ENCODE measurements at places on chromosomes 3 and 15.

DNA sequence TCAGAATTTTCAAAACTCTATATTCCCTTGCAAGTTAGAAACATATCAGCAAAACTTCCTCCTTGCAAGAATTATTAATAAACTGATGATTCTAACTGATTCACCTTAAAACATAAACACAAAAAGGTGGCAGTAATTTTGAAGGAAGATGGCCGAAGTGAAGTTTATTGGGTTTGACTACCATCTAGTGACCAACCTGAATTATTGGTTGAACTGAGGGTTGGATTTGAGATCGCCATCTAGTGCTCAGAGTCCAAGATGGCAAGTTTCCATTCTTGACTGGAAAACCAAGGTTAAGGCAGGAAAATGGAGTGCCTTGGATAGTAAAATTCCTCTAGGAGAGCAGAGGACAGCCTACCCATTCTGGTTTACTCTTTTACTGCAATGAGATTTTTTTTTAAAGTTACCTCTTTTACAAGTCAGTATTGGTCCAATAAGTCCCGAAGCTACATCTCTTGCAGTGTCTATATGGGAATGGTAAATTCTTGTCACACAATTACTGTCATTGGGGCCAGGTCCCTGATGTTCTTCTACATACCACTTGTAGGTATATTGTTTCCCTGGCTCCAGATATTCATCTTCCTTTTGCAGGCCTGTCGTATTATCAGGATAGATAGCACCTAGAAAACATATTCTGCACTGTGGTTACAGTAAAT is 51.6 kb upstream of the CP start:
- DNase-seq, result peak; percentile 63

DNA sequence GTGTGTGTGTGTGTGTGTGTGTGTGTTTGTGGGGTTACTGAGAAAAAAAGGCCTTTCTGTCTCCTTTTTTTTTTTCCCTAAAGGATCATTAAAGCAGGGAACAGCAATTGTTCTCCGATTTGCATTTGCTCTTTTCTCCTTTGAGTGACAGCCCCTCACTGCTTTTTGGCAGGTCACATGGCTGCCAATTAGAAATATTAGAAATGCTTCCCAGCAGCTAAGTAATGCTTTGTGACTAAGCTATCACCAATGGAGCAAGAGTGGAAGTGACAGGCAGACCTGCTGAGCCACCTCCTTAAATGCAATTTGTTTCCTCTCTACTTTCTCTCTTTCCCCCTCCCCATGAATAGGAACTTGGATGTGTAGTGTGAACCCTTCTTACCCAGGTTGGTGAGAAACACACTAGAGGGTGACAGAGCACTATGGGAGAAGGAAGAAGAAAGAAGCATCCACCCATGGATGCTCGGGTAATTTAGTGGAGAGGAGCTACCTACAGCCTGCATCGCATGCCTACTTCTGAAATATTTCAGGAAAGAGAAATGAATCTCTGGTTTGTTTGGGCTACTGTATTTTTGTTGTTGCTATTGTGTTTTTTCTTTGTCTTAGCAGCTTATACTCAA is 165.2 kb upstream of the PDZRN3 start:
- no peak for DNase-seq

- peak; percentile 53 for DNase-seq
Observed at GRCh38 chr3:172751175-172751704, 714 bp downstream of the ECT2 start.

DNA sequence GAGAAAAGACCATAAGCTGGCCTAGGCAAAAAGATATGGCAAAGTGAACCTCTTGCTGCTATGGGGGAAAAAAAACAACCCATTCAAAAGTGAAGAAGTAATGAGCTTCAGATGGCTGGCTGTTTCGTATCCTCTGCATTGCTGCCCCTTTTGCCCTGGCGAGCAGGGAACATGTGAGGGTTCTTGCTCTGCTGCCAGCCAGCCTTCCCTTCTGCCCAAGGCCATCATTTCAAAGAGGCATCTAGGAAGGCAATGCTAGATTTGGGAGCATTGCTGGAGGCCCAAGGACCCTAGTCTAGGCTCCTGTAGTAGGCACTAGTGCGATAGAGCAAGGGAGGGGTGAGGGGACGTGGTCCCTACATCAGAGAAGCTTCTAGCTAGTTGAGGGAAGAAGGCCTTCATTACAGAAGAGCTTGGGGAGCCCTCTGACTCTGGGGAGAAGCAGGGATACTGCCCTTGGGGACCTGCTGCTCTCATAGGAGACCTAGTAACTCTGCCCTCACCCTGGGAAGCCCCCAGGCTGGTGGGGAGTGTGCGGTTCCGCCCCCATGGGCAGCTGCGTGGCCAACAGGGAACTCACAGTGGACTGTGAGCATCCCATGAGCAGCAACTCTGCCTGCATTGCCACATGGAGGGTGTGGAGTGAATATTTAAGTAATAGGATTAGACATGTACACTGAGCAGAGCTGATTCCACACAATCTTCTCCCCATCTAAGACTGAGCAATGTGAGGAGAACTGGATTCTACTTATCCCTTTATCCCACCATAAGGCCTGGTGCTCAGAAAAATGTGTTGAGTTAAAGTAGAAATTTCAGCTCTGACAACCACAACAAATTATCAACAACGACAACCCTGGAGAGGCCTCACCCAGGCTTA is 21.3 kb downstream of the ITGA11 start:
- no peak for DNase-seq

GRCh38 chr3:62007036-62007435 is 366.3 kb downstream of the FEZF2 start:
- no peak for DNase-seq

DNA sequence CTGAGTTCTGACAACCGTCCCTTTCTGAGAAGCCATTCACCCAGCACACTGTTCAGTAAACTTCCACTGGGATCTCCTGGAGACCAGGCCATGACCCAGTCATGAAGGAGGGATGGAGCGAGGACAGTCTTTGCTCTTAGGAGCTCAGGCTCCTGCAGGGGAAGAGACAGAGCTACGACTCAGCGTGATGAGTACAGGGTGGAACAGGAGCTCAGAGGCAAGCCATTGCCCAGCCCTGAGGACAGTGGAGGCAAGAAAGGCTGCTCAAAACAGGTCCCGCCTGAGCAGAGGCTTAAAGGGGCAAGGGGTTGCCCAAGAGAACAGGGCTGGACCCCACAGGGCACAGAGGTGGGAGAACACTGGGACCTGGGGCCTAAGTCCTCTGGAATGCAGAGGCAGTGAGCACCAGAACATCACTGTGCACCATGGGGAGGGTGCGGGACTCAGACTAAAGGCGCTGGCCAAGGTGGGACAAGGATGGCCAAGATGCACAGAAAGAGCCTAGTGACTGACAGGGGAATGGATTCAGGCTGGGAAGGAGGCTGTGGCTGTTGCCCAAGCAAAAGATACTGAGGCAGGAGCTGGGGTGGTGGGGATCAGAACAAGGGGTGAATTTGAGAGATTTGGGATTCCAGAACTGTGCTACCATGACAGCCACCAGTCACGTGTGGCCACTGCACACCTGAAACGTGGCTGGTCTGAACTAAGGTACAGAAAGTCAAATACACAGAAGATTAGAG is 25.8 kb downstream of the TMEM43 start:
- DNase-seq, result no peak

DNA sequence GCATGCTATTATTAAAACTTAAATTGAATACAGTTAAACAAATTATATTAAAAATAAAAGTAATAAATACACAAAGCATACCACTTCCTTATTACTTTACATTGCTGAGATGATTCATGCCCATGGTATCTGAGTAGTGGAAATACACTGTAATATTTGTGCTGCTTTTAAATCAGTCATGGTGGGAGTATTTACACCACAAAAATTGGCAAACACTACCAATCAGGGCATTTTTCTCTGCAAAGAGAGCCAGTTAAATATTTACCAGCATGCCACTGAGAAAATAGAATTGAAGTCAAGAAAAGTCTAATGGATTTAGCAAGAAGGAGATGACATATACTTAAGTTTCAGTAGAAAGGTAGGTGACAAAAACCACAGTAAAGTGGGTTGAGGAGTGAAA is 19.6 kb downstream of the PPARG start:
- DNase-seq, result no peak

DNA sequence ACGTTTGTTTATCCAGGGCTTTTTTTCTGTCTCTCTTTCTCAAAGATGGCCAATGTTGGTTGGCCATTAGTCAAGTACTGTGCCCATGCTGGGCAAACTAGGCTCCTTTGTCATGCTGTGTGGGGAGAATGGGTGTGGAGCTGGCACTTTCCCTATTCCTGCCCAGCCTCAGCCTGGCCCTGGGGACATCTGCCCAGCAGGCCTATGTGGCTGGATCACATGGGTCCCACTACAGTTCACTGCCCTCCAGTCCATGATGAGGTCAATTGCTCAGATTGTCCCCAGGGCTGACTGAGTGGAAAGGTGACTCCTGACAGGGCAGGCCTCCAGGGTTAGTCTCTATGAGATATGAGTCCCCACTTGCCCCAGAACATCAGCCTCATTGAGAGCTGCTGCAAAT is 54.4 kb upstream of the HERC1 start:
- DNase-seq, result no peak

- DNase-seq, result no peak
Observed at GRCh38 chr3:77096966-77097890, 57.3 kb downstream of the ROBO2 start.

- no peak for DNase-seq
Observed at GRCh38 chr3:36542186-36542585, 161.9 kb downstream of the STAC start.

DNA sequence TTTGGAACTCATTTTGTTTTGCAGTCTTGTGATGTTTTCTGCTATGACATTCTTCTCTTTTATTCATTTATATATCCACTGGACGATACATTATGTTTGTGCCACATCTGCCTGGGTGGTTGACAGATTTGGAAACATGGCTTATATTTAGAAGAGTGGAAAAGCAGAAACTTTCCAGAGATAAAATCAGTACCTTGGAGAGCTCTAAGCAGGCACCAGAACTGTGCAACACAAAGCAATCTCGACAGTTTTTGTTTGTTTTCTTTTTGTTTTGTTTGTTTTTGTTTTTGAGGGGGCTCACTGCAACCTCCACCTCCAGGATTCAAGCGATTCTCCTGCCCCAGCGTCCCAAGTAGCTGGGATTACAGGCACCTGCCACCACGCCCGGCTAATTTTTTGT is 45.5 kb downstream of the SYN2 start:
- DNase-seq, result no peak

- no peak for DNase-seq
Observed at GRCh38 chr3:173826416-173826815, 428.9 kb downstream of the NLGN1 start.

GRCh38 chr15:87720235-87720634 is 536.3 kb downstream of the NTRK3 start:
- no peak for DNase-seq

- no peak for DNase-seq
Observed at GRCh38 chr15:22973286-22973685, 6.9 kb downstream of the CYFIP1 start.

GRCh38 chr3:147413686-147414389 is 4.7 kb downstream of the ZIC1 start:
- DNase-seq, result no peak

DNA sequence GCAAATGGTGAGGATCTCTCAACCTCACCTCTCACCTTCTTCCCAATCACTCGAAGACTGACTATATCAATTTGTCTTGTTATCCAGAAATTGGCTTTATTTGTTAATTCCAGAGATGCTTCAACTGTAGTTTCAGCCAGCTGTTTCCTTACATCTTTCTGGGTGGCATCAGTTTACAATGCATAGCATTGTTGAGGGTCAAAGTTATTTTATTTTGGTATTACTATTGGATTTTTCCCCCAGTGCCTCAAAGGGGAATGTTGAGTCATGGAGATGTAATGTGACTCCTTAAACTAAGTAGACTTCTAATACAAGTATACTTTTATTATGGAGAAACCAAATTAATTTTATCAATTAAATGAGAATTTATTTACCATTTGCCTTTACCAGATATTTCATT is 351.6 kb downstream of the TIGIT start:
- DNase-seq, result no peak

DNA sequence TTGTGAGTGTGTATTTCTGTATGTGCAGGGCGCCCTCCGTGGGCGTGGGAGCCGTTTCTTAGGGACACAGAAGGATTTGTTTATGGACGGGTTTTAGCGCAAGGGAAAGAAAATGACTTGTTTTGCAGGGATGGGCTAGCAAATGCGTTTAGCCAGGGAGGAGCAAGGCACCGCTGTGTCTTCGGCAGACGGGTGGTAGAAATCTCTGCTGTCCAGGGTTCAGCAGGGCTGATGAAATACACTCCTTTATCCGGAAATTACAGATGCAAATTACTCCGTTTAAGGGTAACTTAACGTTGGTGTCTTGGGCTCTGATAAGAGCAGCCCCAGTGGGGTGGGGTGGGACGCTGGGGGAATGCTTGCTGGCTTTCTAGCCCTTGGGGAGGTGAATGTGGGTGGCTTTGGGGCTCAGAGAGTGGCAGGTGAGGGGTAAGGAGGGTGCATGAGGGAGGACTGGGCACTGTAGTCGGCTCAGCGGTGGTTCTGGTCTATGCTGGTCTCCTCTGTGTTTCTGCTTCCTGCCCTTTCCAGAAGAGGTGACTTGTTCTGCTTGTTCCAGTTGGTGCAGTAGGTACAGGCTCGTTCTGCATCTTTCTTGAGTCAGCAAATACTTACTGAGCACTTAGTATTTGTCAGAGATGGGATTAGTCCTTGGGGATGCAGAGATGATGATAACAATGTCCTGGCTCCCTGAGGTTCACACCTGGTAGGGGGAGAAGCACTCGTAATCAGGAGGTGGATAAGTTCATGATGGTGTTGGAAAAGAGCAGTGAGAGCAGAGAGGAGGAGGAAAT is 954 bp downstream of the SV2B start:
- DNase-seq, result no peak

GRCh38 chr3:131328721-131329120 is 52.9 kb upstream of the NUDT16 start:
- DNase-seq, result no peak

- no peak for DNase-seq
Observed at GRCh38 chr3:182315313-182315712, 478.0 kb upstream of the ATP11B start.

- DNase-seq, result no peak
Observed at GRCh38 chr3:73786998-73787397, 162.3 kb upstream of the PDZRN3 start.

GRCh38 chr3:24907106-24907505 is 412.5 kb upstream of the THRB start:
- DNase-seq, result no peak

DNA sequence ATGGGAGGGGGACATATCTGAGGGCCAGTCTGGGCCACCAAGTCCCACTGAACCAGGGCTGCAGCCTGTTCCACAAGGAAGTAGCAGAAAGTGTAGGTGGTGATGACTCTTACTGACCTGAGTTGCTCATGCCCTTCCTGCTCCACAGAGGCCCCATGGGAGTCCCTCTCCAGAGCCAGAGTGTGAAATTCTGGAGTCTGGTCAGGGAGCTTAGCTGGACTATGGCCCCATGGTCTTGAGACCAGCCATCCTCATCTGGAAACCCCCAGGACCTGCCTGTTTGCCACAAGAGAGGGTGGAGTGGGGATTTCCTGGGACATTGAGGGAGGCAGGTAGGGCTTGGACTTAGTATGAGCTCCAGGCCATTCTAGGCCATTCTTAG is 3.0 kb downstream of the SPINT1 start:
- DNase-seq, result no peak

- no peak for DNase-seq
Observed at GRCh38 chr3:39387411-39387975, 4.3 kb downstream of the SLC25A38 start.

All from NCI-H2107 (cell line).